Cardiac atrium fibroblast (primary cell): ENCODE measurements at places on chromosomes 4 and X. TPM values are rescaled to one million over a fixed set of nuclear protein-coding genes. Genes with fewer than 3 reads are reported as not detected.

The MGARP gene
- total RNA-seq: 36.0 and 48.2 TPM in 2 replicates

The TMPRSS11D gene
- not detected in 2 replicates for total RNA-seq

The ADAM29 gene
- total RNA-seq: not detected in 2 replicates

The AVPR2 gene
- total RNA-seq: not detected in 2 replicates

The RAB40A gene
- total RNA-seq: 0.16 and 0.90 TPM in 2 replicates

The TRAPPC11 gene
- total RNA-seq: 17.8 and 21.7 TPM in 2 replicates

The FAM156B gene
- 18.3 and 22.0 TPM in 2 replicates for total RNA-seq

The ARR3 gene
- not detected in 2 replicates for total RNA-seq

The IDH3G gene
- total RNA-seq: 74.0 and 81.8 TPM in 2 replicates

The TAF9B gene
- 7.2 and 10.5 TPM in 2 replicates for total RNA-seq

The GABRQ gene
- not detected in 2 replicates for total RNA-seq

The USP17L5 gene
- not detected in 2 replicates for total RNA-seq

The USP17L10 gene
- total RNA-seq: not detected in 2 replicates

The TEX13C gene
- total RNA-seq: not detected in 2 replicates

The PHKA1 gene
- total RNA-seq: 3.6 and 3.8 TPM in 2 replicates

The RGN gene
- total RNA-seq: 0.90 and 2.8 TPM in 2 replicates

The LEF1 gene
- 1.3 TPM in 1 of 2 replicates, not detected in the other for total RNA-seq

The KLHL13 gene
- 3.2 and 5.1 TPM in 2 replicates for total RNA-seq

The GABRG1 gene
- total RNA-seq: not detected in 2 replicates

The TMEM271 gene
- total RNA-seq: not detected in 2 replicates

The GC gene
- not detected in 2 replicates for total RNA-seq

The BMX gene
- total RNA-seq: 2.9 and 4.4 TPM in 2 replicates

The TCEAL3 gene
- 47.5 and 49.9 TPM in 2 replicates for total RNA-seq

The TMSB15C gene
- total RNA-seq: 0.49 and 1.4 TPM in 2 replicates

The GAGE13 gene
- total RNA-seq: not detected in 2 replicates

The TMEM144 gene
- 1.4 and 7.5 TPM in 2 replicates for total RNA-seq

The JCHAIN gene
- total RNA-seq: not detected in 2 replicates

The SMARCAD1 gene
- total RNA-seq: 13.9 and 17.2 TPM in 2 replicates
